ENCODE measurements at places on chromosomes 11 and 22.
A peak's percentile ranks its signal among the peaks of the same experiment; 100 is the strongest.

DNA sequence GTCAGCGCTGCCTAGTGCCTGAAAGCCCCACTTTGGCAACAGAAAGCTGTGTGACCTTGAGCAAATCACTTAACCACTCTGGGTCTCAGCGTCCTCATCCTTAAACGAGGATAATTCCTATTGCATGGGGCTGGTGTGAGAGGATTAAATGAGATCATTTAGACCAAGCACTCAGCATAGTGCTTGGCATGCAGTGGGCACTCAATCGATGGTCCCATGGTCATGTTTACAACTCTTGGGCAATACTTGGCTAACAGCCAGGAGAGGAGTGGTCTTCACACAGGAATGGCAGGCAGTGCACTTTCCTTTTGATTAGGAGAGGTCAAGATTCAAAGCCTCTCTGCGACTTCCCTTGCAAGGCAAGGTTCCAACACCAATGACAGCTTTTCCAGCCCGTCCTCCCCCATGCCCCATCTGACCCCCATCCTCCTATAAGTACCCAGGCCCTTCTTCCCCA lies 14.1 kb downstream of the TNKS1BP1 start:
- DNase-seq, result no peak

DNA sequence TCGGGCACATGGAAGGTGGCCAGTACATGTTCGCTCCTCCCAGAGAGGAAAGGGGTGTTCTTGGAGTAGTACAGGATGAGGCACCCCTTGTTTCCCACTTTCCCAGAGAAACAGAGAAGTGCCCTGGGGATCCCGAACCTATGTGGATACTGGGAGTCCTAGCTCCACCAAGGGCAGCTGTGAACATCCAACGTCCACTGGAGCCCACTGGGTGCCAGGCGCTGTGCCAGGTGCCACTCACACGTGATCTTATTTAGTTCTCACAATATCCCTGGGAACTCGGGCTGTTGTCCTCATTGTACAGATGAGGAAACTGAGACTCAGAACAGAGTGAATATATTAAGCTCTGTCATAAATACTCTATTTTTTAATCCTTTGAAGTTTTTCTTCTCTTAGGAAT lies 12.0 kb downstream of the SLCO2B1 start:
- no peak for DNase-seq

DNA sequence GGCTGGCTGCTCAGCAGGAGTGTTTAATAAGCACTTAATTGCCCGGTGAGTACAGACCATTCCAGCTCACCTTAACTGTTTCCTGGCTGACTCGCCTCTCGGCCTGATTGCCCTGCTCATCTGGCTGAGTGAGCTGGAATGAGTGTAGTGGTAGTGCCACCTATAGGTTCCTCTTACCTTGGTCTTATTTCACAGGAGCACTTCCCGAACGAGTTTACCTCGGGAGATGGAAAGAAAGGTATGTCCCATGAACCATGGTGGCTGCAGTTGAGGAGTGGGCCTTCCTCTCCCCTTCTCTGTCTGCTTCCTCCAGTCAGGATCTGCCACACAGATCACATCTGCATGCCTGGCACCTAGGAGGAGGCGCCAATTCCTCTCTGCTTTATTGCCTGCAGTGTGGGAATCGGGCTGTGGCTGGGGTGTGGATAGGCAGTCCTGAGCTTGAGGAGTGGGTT lies 26.7 kb downstream of the UPB1 start:
- peak; percentile 51 for DNase-seq

DNA sequence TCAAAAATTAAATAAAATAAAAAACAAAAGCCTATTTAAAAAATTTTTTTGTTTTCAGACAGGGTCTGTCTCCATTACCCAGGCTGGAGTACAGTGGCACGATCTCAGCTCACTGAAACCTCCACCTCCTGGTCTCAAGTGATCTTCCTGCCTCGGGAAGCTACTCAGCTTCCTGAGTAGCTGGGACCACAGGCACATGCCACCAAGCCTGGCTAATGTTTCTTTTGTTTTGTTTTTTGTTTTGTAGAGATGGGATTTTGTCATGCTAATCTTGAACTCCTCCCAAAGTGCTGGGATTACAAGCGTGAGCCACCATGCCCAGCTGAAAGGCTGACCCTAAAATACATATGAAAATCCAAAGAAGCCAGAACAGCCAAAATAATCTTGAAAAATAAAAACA lies 20.4 kb upstream of the L3MBTL2 start:
- DNase-seq, result no peak

DNA sequence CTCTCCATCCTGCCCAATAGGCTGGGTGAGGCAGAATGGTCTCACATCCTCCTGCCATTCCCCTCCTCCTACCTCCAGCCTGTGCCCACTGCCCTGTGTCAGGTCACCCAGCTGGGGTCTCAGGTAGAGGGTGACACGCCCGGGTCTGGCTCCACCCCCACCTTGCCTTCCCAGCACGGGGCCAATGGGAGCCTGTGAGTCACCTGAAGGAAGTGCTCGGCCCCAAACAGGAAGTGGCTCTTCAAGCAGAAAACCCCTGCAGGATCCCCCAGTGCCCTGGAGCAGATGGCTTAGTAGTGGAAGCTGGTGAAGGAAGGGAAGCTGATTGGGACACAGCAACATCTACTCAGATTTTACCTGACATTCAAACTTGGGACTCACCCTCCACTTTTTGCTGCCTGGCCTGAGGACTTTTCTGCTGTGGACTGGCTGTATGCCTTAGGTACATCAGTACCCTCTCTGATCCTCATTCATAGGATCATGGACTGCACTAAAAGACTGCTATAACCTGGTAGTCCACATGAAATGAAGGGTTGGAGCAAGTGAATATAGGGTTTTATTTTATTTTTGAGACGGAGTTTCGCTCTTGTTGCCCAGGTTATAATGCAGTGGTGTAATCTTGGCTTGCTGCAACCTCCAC lies 33.4 kb downstream of the GDPD5 start:
- DNase-seq, result no peak

GRCh38 chr22:17441326-17441725 lies 72.1 kb downstream of the CECR2 start:
- no peak for DNase-seq

DNA sequence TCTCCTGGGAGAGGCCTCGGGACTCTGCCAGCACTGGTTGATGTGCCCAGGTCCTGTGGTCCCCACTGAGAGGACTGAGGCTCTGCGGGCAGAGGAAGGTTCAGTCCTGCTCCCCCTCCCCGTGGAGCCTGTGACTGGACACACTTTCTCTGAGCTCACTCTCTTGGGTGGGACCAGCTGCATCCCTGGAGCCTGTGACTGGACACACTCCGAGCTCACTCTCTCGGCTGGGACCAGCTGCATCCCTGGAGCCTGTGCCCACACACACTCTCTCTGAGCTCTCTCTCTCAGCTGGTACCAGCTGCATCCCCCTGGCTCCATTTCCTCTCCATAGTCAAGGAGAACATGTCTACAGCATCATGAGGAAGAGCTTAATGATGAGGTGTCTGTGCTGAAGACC lies 39.5 kb downstream of the TOLLIP start:
- DNase-seq, result no peak

- DNase-seq, result no peak
Measured at GRCh38 chr11:5643585-5643984, 18.8 kb downstream of the TRIM34 start.

GRCh38 chr11:90803366-90803765 lies 580.5 kb upstream of the CHORDC1 start:
- no peak for DNase-seq

- no peak for DNase-seq
Measured at GRCh38 chr22:42974223-42974622, 40.7 kb downstream of the PACSIN2 start.

GRCh38 chr11:23585416-23586104 lies 725.3 kb upstream of the CCDC179 start:
- DNase-seq, result no peak

GRCh38 chr11:45262900-45263299 lies 23.2 kb downstream of the SYT13 start:
- DNase-seq, result no peak

DNA sequence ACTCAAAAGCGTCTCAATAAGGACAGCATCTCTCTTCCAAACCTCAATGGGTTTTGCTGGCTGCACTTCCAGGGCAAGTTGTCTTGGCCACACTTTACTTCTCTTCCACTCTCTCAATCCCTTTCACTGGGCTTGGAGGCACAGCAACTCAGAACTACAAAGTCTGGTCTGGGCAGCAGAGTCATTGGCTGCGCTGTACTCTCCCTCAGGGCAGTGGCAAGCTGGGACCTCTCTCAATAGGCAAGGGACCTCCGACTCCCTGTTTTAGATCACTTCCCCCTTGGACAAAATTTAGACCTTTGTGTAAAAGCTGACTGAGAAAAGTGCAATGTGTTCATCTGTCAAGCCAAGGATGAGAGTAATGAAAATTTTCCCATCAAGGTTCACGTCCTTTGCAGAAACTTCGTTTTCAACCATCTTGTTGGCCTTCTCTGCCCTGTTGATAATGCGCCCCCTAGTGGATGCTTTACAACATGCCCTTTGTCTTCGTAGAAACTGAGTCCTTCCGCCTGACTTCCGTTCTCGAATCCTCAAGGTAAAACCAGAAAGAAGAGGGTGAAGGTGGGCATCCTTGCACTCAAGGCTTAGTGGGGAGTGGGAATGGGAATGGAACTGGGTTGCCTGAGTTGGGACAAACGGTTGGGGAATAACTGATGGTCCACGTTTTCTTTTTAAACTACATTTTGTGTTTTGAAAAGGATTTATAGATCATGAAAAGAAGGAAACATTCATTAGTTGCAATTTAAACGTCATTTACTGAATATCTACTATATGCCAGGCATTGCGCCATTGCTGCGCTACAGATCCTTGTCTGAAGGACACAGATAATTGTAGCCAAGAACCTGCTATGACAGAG lies 99.1 kb downstream of the CD44 start:
- no peak for DNase-seq

GRCh38 chr11:128507936-128508335 lies 79.4 kb downstream of the ETS1 start:
- DNase-seq, result no peak

DNA sequence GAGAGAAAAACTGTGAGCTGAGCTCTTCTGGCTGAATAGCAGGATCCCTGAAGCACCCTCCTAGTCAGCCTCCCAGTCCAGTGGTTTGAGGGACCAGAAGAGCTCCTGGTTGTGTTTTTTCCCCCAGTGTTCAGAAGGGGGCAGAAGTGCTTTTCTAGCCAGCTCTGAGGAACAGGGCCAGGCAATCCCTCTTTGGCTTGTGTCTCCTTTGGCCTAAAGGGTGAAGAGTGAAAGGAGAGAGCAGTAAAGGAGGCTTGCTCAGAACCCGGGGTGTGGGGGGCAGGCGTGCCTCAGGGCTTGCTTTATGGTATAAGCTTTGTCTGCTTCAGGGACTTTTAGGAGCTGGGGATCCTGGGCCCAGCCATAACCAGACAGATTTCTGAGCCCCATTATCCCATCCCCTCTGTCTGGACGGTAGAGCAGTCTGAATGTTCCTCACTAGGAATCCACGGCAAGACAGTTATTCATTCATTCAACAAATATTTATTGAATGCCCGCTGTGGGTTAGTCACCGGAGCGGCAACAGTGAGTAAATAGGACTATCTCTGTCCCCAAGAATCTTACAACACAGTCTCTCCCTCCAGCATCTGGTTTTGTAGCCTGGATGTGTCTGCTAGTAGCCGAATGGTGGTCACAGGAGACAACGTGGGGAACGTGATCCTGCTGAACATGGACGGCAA lies 14.5 kb downstream of the ACP2 start:
- no peak for DNase-seq

DNA sequence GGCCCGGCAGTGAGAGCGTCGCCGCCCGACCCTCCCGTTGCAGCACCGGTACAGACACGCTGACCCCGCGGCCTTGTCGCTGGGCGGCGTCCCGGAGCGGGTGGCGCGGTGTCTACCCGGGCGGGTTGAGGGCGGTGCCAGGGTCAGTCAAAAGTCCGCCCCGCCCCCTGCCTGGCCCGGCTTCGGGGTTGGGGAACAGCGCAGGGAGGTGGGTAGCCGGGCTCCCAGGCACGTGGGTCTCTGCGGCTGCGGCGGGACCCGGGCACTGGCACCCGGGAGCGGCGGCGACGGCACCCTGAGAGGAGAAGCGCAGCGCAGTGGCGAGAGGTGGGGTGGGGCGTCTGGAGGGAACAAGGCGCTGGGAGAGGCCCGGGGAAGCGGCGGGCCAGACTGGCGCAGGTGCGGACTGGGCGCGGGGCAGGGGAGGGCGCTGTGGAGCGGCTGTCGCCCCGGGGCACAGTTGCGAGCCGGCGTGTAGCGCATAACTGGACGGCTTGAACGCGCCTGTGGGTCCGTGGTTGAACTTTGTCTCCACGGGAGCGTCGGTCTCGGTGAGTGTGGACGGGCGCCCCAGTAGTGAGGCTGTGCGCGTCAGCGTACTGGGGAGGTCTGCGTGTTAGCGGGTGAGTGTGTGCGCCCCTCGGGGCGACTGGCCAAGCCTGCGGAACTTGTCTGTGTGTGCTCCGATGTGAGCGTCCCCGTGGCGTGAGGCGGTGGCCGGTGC lies at the start of gene P2RY2:
P2RY2 (plus strand) TSS at position 176 of the 724 bp plus-strand sequence. CDS start 15,879 bp downstream, outside the sequence.
- peak; percentile 81 for DNase-seq

GRCh38 chr22:23215294-23216241 lies 35.3 kb downstream of the BCR start:
- no peak for DNase-seq

DNA sequence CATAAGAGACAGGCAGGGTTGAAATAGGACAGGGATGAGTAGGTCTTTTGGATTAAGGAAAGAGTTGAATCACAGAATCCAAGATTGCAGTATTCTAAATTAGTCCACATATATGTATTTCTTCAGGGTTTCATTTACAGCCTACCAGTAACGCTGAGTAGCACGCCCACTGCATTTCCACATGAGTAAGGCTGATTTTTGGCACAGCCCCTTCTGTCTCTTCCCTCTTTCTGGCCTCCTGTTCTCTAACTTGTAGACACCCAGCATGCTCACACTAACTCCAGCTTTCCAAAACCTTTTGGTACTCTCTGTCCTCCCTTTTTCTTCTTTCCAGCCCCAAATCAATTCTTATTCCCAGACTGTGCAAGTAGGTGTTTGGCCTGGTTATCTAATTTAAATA lies 3.7 kb upstream of the SIK2 start:
- DNase-seq, result no peak

DNA sequence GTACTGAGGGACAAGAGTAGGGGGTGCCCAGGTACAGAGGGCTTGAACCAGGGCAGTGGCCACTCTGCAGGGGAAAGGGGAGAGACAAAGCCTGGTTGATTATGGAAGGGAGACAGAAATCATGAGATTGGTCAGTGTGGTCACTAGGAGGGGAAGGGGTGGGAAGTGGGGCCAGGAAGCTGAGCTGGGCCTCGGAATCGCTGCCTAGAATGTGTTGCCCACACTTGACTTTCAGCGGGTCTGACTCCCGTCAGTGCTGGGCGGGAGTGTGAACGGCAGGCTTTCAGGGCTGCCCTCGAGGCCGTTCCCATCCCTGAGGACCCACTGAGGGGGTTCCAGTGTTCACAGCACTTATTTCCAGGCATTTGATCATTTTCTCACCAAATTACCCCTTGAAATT lies 5.9 kb downstream of the DAGLA start:
- DNase-seq, result no peak

DNA sequence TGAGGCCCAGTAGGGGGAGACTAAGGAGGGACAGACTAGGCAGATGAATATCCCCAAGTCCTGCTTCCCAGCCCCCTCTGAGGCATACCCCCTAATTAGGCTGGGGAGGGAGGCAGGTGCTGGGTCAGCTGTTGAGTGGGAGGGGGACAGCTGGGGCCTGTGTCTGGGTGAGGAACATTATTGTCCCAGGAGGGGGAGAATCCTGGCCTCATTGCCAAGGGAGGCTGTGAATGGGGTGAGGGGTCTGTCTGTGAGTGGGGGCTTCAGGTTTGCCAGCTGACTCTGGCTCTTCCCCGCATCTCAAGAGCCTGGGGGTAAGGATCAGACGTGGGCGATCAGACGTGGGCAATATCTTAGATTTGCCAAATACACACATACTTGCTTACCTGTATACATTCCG lies 2.1 kb downstream of the INPPL1 start:
- DNase-seq, result no peak

GRCh38 chr22:47396105-47396504 lies 633.7 kb downstream of the TBC1D22A start:
- DNase-seq, result no peak

Measured in right kidney (tissue), 9 donors.